NT2/D1 (cell line): ENCODE measurements at places on chromosomes 2 and 18.

- no peak for DNase-seq
These were observed 171.5 kb downstream of the MTCL1 start for GRCh38 chr18:8876887-8877286.

GRCh38 chr2:105925390-105925789, 180.7 kb downstream of the NCK2 start:
- no peak for DNase-seq

DNA sequence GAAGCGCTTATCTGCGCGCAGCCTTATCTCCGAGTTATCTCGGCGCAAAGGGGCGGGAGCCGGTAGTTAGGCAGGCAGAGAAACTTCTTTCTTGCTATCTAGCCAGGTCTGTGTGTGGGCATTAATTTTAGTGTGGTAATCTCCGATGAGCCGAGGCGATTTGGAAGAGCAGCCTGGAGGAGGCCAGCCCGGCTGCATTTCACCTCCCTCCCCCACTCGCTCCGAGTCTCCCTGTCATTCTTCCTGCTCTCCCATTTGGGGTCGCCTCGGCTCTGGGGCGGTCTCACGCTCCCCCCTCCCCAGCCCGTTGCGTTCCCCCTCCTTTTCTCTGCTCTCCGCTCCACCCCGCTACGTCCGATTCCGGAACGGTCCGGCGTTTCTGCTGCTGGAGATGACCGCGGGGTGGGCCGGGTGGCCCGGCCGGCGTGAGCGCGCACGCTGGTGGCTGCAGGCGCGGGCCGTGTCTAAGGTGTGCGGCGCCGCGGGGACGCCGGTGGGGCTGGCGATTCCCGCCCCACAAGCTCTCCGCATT, 566 bp downstream of the GATA6 start:
- DNase-seq, result no peak

- no peak for DNase-seq
These were observed 58.9 kb upstream of the KCNG2 start for GRCh38 chr18:79738581-79739439.

GRCh38 chr2:15435474-15435873, 125.7 kb downstream of the NBAS start:
- DNase-seq, result no peak

DNA sequence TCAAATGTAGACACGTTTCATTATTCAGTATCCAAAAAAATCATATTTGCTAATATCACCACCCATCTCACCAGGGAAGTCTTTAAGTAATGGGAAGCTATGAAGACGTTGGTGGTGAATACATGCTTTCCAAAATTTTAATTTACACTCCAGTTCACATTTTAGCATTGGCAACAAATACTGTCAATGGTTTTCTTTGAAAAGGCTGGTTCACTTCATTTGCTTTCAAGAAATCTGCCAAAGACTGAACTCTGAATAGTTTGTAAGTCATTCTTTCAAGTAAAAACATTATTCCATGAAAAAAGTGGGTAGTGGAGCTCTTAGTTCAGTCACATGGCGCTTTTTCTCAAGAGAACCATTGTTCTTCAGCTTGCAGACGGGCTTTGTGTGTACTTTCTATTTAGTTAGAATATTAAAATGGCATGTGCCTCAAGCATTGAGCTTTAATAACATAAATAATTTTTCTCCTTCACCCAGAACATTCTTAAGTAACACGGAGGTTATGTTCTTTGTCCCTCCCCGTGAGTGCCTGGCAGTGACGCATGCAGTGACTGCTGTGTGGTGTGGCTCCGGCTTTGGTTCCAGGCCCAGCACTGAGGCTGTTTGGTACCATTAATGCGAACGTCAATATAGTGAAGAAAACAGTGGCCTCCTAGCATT, 300.0 kb upstream of the HDAC4 start:
- no peak for DNase-seq

DNA sequence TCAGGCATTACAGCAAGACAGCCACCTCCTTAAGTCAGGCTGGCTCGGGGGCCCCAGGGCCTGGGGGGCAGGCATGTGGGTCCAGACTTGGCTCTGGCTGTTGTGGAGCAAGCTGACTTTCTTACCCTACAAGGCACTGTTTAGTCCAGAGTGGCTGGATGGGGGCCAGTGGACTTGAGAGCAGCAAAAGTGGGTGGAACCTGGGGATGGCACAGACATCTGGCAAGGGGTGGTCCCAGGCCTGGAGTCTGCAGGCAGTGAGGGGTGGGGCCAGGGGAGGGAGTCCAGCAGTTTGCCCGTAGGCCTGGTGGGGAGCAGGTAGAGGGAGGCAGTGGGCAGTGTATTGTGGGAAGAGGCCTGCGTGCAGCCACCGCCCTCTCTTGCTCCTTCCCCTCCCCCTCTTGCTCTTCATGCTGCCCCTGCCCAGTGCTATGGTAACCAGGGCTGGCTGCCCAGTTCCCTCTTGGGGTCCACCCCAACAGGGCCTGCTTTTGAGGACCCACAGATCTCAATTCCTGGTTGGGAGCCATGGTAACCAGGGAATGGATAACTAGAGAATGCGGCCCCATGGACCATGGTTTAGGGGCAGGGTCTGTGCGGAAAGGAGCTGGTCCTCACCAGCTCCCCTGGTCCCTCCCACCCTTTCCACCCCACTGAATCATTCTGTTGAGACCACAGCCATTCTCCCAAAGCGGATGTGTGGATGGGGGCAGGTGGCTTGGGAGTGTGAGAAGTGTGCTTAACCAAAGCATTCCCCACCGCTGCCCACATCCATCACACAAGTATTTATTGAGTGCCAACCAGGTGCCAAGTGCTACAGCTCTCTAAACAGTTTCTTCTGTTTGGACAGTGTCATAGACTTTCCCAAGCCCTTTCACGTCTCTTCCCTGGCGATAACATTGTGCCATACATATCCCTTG, 19.3 kb downstream of the SPEG start:
- no peak for DNase-seq

- DNase-seq, result no peak
These were observed 230.1 kb downstream of the CD226 start for GRCh38 chr18:69717586-69717985.

DNA sequence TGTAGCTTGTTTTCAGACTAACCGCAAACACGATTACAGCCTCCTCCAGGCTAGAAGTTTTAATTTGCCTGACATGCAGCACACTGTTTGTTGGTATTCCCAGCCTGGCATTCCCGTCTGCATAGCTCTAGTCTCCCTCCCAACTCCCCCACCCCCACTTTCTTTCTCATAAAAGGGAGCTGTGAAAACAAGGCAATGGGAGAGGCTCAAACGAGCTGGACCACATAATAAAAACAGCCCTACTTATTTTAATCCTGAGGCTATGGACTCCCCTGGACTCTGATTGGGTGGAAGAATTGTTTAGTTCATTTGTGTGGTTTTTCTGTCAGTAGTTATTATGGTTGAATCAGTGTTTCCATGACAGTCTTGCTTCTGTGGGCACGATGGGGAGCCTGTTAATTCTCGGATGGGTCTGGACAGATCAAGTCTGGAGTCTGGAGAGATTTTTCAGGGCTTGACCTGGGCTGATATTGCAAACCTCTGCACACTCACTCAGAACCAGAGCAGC, 1.2 kb downstream of the STON1 start:
- peak; percentile 38 for DNase-seq

DNA sequence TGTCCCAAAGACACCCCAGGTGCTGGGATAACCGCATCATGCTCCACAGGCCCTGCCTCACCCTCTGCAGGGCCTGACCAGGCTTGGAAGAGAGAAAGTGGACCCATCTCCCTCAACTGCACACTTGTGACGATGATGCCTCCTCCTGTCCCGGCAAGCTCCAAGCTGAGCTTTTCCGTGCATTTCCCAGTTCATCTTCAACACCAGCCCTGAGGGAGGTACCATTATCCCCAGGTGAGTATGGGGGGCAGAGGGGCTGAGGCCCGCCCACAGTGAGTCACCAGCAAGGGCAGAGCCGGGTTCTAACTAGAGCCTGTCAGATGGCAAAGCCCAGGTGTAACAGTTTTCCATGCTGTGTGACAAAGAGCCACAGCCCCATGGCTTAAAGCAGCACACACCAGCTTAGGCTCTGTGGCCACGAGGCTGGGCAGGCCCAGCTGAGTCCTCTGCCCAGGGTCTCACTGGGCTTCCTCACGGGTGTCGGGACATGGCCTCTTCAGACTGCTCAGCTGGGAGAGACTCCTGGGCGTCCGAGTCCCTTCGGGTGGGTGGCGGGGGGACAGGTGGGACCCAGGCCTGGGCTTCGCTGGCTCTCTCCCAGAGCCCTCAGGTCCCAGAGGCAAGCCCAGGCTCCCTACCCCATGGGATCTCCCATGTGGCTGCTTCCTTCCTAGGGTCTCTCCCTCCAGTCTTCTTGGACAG, 108.4 kb upstream of the OTOS start:
- DNase-seq, result no peak

GRCh38 chr2:54310311-54310710, 54.3 kb upstream of the TSPYL6 start:
- no peak for DNase-seq

DNA sequence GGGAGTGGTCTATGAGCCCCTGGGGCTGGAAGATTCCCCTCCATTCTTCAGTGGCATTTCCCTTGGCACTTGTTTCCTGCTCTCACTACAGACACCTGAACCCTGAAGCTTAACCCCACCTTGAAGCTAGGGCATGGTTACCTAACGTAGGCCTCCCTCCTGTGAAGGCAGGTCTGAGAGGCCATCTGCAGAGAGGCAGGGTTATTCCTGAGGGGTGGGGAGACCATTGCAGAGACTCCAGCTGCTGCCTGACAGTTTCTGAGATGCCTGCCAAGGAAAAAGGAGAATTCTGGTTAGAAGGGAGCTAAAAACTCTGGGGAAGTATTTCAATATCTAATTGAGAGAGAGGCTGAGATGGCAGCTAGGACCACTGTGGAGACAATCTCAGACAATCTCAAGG, 119.3 kb upstream of the NDUFV2 start:
- DNase-seq, result no peak

- DNase-seq, result no peak
These were observed 9.0 kb downstream of the GBX2 start for GRCh38 chr2:236158969-236159777.

DNA sequence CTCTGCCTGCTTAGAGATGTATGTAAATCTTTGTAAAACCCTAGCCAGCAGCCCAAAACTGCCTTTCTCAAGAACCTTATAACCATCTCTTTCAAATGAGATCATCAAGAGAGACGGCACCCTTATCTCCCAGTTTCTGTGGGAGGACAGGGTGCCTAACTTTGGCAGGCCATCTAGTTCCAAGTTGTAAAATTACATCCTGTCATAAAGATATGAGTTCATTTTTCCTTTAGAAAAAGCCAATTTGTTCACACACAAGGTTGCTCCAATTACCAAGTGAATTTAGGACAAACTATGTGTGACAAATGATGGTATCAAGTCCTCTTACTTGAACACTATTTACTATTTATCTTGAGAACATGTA, 65.3 kb downstream of the MEMO1 start:
- DNase-seq, result no peak

GRCh38 chr2:200179151-200179550, 127.3 kb upstream of the SPATS2L start:
- DNase-seq, result no peak

GRCh38 chr2:60644951-60645350, 91.5 kb upstream of the BCL11A start:
- no peak for DNase-seq

GRCh38 chr2:231709981-231710798, 1.9 kb downstream of the PTMA start:
- no peak for DNase-seq

DNA sequence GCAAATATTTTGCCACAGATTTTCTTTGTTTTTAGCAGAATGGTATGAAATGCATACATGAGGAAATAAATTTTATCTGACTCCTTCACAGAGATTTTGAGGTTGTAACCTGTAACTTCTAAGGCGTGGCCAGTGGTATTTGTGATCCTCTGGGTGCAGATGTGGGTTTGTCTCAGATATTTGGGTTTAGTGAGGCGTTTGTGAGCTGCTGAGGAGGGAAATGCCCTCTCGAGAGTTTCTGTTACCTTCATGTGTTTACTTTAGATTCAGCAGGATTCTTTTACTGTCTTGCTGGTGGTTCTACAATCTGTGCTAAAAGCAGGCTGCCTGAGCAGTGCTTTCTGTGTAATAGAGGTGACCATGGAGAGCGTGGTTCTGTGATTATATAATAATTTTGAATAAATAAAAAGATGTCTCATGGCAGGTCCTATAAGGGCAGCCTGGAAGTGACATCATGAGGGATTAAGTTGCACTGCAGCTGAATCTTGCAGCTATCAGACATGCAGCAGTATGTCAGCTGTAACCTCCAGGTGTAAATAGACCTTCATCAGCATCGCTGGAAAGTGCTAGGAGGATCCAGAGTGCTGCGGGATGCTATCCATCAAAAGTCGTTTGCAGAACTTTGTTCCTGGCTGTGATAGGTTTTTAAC, 34.1 kb downstream of the TANC1 start:
- DNase-seq, result no peak

GRCh38 chr2:188345426-188345825, 53.8 kb downstream of the GULP1 start:
- no peak for DNase-seq

DNA sequence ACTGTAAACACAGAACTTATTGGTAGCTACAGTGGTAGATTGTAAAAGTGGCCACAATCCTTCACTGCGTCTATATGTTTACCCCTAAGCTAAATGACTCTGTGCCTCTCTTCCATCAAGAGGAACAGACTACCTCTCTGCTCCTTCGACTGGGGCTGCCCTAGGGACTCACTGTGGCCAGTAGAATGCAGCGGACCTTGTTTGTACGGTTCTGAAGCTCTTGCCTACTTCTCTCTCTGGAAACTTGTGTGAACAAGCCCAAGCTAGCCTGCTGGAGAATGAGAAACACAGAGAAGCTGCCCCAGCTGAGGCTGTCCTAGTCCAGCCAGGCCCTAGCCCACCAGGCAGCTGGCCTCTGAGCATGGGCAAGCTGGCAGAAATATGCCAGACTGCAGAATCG, 140.8 kb upstream of the SLC1A4 start:
- DNase-seq, result no peak

- no peak for DNase-seq
These were observed 85.3 kb upstream of the GALNT5 start for GRCh38 chr2:157172239-157172638.

GRCh38 chr2:122706757-122707223, 951.3 kb downstream of the TSN start:
- DNase-seq, result no peak

GRCh38 chr2:176583607-176584006, 314.4 kb downstream of the MTX2 start:
- DNase-seq, result no peak

DNA sequence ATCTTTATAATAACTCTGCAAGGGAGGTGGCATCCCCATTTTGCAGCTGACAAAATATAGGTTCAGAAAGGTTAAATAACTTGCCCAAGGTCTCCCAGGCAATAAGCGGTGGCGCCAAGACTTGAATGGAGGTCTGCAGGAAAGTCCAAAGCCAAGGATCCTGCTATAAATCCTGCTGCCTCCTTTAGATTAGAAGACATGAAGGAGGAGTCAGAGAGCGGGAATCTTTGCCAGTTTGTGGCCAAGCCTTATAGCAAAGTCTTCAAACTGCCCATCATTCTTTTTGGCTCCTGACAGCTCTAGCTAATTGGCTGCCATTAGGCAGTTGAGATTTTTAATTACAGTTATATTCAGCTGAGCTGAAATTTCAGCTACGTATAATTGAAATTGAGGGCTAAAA, 114.3 kb downstream of the C1D start:
- no peak for DNase-seq

- no peak for DNase-seq
These were observed 55.8 kb downstream of the ASXL2 start for GRCh38 chr2:25822190-25823117.
